ENCODE measurements at places on chromosomes 6 and 20.
A peak's percentile ranks its signal among the peaks of the same experiment; 100 is the strongest.

GRCh38 chr20:38585404-38586180, 4.6 kb downstream of the ADIG start:
- DNase-seq = no peak

DNA sequence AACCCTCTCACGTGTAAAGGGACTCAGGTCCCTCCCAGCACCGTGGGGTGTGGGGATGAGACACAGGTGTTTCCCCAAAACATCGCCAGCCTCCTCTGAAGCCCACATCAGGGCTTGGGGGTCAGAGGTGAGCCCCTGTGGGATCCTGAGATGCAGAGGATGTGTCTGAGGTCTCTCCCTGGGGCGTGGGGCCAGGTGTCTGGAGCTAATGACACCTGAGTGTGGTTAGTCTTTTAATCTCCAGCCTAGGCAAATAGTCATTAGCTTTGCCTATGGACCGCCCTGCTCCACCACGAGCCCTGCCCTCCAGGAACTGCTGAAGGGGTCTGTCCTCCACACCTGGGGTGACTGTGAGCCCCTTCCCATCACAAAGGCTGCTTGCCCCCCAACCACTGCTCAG, 1.7 kb downstream of the SRMS start:
- DNase-seq = no peak

DNA sequence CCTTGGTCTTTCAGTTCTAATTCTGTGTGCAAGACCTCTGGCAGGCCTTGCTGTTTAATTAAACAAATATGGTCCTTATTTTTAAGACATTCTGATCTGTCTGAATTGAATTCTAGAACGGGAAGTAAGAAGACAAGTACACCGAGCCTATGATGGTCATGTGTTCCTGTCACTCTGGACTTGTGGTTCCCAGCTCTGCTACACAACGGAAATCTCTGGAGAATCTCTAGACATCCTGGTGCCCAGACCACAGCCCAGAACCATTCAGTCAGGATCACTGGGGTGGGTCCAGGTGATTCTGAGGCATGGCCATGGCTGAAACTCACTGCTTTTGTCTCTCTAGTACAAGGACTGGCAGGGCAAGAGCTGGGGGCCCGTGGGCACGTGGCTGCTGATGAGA, 15.9 kb upstream of the KCNK16 start:
- no peak for DNase-seq

GRCh38 chr20:5220321-5221060, 93.7 kb downstream of the CDS2 start:
- no peak for DNase-seq

DNA sequence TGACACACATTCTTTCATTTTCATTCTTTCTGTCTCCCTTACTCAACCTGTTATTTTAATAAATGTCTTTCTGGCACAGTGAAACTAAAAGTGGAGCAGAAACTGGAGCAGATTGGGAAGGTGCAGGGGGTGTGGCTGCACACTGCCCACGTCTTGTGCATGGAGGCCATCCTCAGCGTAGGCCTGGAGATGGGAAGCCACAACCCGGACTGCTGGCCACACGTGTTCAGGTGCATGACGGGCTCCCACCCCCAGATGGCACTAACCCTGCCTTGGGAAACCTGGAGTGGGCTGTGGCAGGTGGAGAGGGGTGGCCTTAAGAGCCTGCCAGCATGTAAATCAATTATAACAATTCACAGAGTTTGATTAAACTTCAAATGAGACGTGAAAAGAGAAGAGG, 71.4 kb upstream of the PBOV1 start:
- DNase-seq = no peak

GRCh38 chr6:96301023-96301422, 220.6 kb upstream of the UFL1 start:
- DNase-seq = peak; percentile 88

- DNase-seq = no peak
These were observed 148.4 kb upstream of the FBXL4 start for GRCh38 chr6:99096170-99096569.

GRCh38 chr6:3312604-3313231, 54.0 kb downstream of the PSMG4 start:
- no peak for DNase-seq

- DNase-seq = no peak
These were observed 5.1 kb downstream of the UBE2V1 start for GRCh38 chr20:50107796-50108331.

DNA sequence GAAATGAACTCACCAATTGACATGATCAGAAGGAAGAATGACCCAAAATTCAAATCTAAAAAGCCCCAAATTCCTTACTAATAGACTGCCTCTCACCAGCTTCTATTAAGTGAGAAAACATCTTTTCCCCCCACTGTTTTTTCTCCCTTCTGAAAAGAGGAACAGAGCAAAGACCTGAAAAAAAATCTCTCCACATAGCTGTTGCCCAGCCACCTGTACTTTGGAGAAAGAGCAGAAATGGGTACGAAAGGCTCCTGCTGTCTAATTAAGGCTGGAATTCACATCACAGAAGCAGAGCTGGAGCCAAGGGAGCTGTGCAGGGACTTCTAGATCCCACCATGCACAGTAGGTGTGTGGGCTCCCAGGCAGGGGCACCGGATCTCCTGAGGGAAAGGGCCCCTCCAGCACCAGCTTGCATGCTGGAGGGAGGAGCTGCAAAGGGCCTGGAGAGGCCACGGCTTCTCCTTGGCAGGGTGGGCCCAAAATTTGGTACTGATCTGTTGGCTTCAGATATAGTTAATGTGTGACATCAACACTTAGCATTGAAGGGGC, 73.2 kb upstream of the DUSP22 start:
- no peak for DNase-seq

DNA sequence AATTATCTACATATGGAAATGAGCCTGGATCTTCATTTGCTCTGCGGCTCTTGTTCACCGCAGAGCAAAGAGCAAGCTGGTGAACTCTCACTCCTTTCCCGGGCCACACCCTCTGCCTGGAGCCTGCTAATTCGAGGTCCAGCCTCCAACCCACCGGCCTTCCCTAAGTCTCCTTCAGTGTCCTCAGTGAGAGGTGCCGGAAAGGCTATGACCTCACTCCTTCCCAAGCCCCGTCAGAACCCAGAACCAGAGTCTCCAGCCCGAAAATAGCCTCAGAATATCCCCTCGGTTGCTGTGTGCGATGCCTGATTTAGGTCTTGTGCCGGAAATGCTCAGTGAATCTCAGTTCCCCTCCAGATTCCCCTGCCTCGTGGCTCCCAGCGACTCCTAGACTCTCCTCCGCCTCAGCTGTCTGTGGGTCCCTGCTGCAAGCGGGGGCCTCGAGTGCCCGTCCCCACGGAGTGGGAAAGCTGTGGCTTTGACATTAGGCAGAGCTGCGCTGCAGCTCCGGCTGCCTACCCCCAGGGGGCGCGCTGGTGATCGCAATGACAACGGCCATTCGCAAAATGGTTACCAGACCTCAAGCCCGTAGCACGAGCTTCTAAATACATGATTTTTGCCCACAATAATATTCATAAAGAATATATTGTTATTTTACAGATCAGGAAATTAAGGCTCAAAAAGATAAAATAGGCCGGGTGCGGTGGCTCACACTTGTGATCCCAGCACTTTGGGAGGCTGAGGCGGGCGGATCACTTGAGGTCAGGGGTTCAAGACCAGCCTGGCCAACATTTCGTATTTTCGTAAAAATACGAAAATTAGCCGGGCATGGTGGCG, 4.1 kb upstream of the BNIP5 start:
- peak; percentile 36 for DNase-seq

DNA sequence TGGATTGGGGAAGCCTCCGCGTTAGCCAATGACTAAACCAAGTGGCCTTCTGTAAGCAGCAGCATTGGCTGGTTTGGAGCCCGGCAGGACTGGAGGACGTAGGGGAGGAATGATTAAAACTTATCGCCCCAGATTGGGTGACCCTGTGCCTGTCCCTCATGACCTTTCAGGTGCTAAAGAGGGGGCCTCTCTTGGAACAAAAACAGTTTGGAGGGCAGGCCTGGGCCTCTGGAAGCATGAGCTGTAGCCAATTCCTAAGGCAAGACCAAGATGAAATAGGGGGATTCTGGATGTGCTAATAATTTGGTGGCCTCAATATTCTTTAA, 1.4 kb downstream of the GMPR start:
- DNase-seq = no peak

GRCh38 chr20:16692442-16692841, 37.4 kb upstream of the SNRPB2 start:
- no peak for DNase-seq

GRCh38 chr6:90537027-90537426, 49.8 kb downstream of the MAP3K7 start:
- no peak for DNase-seq

DNA sequence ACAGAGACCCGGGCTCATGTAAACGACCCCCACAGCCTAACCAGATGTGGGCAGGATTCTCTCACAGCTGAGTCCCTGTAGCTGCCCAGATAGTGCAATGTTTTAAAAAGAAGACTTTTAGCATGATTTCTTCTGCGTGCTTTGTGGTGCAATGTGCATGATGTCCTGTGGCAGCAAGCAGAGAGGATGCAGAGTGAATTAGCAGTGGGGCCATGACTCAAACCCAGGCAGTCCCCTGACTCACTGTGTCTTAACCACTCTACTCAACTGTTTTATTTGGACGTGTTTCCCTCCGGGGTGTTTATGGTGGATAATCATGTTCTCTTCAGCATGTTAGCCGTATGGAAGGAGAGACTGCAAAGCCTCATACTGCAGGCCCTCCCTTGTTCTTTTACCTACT, 247.9 kb downstream of the SLC24A3 start:
- DNase-seq = no peak

- DNase-seq = no peak
These were observed 517.5 kb downstream of the TFAP2B start for GRCh38 chr6:51336185-51336584.

GRCh38 chr6:7112741-7113313, 5.1 kb downstream of the RREB1 start:
- DNase-seq = no peak

DNA sequence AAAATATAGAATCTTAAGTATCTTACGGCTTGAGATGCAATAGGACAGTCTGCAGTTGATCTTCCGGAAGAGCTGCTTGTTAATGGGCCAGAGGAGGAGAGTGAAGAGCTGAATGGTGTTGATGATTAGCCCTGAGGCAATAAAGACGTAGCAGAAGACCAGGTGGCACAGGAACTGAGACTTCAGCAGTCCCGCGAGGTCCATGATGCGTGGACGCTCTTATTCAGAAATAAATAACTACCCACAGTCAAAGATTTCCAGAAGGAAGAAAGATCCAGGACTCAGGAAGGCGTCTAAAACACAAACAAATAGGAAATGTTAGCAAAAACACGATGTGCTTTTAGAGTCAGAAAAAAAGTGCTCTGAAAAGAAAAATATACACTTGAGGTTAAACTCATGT, 41.9 kb downstream of the AGPAT4 start:
- peak; percentile 43 for DNase-seq

GRCh38 chr6:125688138-125688537, 61.3 kb upstream of the HEY2 start:
- DNase-seq = no peak

GRCh38 chr20:50279988-50280850, 89.6 kb downstream of the CEBPB start:
- no peak for DNase-seq

GRCh38 chr6:21828704-21829103, 235.2 kb downstream of the SOX4 start:
- no peak for DNase-seq

- peak; percentile 28 for DNase-seq
These were observed 13.2 kb upstream of the TFB1M start for GRCh38 chr6:155327326-155328073.

DNA sequence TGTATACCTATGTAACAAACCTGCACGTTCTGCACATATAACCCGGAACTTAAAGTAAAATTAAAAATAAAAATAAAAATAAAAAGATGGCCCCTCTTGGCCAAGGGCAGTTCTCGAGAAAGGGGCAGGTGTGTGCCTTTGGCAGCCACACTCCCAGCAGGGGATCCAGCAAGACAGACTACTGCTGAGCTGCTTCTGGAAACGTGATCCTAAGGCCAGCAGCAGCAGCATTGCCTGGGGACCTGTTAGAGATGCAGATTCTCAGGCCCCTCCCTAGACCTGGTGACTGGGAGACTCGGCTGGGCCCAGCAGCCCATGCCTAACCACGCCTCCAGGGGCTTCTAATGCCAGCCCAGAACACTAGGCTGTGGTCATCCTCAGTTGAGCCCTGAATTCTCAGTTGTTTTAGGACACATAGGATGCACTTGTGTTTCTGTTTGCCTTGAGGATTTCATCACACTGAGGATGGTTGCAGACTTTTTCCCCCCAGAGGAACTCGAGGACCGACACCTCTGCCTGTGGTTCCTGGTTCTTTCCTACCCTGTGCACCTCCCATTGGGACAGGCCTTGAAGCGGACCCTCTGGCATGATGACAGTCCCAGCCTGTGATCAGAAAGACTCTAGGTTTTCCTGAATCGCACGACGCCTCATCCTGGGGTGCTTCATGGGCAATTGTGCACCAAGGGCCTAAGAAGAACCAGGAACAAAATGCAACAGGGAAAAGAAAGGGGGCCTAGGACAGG, 105.9 kb downstream of the TOX2 start:
- DNase-seq = no peak

DNA sequence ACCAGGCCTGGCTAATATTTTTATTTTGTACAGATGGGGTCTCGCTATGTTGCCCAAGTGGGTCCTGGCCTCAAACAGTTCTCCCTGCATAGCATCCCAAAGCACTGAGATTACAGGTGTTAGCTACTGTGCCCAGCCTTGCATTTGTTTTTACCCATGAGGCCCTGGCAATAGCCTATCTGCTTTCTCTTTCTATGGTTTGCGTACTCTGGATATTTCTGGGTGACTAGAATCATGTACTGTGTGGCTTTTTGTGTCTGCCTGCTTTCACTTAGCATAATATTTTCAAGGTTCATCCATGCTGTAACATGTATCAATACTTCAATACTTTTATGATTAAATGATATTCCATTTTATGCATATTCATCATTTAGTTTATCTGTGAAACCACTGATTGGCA, 451.7 kb downstream of the GRIK2 start:
- DNase-seq = no peak

- no peak for DNase-seq
These were observed 97.9 kb upstream of the MTHFD1L start for GRCh38 chr6:150767571-150768018.

DNA sequence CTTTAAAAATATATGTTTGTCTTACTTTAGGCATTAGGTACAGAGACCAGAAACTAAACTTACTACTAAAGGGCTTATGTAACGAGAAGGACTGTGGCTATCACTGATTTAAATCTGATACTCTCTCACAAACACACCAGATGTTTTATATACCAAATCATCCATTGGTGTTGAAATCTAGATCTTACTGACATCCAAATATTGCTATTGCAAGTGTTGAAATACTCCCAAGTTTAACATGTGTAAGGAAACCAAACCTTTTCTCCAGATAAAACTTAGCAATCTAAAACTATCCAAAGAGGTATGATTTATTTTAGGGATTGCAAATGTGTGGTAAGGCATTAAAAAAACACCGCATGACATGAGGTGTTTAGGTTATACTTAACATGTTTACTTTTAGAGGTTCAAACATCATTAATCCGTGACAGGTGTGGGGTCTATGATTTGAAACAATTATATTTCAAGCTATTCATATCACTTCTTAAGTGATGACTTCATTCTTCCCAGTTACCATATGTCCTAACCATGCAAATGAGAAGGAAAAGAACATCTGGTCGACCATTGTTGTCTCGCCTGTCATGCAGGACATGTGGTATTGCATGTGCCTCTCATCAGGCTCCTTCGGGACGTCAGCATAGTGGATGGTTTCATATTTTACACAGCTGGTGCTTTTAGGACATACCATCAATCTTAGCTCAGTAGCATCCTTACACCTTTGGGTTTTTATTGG, 168.3 kb upstream of the SPACA1 start:
- no peak for DNase-seq

GRCh38 chr6:157020398-157020797, 243.2 kb downstream of the ARID1B start:
- peak; percentile 22 for DNase-seq

GRCh38 chr6:5122504-5123112, 37.5 kb downstream of the PPP1R3G start:
- DNase-seq = no peak

Data from Caki2 (cell line).